ENCODE measurements at places on chromosomes 7 and 10. TPM values are rescaled to one million over a fixed set of nuclear protein-coding genes. Genes with fewer than 3 reads are reported as not detected.

The RTKN2 gene
- 14.2 TPM for polyA plus RNA-seq

The C10orf67 gene
- 0.25 TPM for polyA plus RNA-seq

The CYP3A4 gene
- polyA plus RNA-seq, result 0.26 TPM

The PRPS1L1 gene
- not detected for polyA plus RNA-seq

The CD36 gene
- 30.9 TPM for polyA plus RNA-seq

The FAM237B gene
- 0.34 TPM for polyA plus RNA-seq

The MSS51 gene
- polyA plus RNA-seq, result 5.0 TPM

The MKX gene
- 0.13 TPM for polyA plus RNA-seq

The IL2RA gene
- not detected for polyA plus RNA-seq

The CHST15 gene
- polyA plus RNA-seq, result 38.5 TPM

The LIPF gene
- 0.41 TPM for polyA plus RNA-seq

The CTNNA3 gene
- 1.0 TPM for polyA plus RNA-seq

The GPER1 gene
- 5.3 TPM for polyA plus RNA-seq

The PDE1C gene
- polyA plus RNA-seq, result 4.3 TPM

- no peak for DNase-seq
Measured at GRCh38 chr10:71973777-71974488, 9.7 kb downstream of the CHST3 start.

GRCh38 chr7:124261710-124262109, 228.8 kb upstream of the TMEM229A start:
- no peak for DNase-seq

- no peak for DNase-seq
Measured at GRCh38 chr10:73379064-73379748, 20.5 kb upstream of the CFAP70 start.

GRCh38 chr10:102334101-102334500, 61.4 kb upstream of the NFKB2 start:
- DNase-seq, result no peak

DNA sequence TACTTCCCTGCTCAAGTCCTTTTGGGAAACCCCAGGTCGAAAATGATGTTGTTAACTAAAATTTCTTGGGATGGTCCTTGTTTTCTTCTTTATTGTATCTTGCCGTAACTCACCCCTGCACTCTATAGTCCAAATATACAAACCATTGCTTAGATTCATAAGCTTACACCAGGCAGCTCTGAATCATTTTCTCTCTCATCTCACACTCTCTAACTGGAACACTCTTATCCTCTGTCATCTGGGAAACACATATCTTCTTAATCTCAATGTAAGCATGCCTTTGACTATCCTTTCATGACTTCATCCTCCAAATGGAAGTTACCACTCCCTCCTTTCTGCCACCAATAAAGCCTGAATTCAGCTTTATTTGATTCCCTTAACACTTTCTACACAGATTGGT, 175.8 kb upstream of the ANK3 start:
- DNase-seq, result no peak

DNA sequence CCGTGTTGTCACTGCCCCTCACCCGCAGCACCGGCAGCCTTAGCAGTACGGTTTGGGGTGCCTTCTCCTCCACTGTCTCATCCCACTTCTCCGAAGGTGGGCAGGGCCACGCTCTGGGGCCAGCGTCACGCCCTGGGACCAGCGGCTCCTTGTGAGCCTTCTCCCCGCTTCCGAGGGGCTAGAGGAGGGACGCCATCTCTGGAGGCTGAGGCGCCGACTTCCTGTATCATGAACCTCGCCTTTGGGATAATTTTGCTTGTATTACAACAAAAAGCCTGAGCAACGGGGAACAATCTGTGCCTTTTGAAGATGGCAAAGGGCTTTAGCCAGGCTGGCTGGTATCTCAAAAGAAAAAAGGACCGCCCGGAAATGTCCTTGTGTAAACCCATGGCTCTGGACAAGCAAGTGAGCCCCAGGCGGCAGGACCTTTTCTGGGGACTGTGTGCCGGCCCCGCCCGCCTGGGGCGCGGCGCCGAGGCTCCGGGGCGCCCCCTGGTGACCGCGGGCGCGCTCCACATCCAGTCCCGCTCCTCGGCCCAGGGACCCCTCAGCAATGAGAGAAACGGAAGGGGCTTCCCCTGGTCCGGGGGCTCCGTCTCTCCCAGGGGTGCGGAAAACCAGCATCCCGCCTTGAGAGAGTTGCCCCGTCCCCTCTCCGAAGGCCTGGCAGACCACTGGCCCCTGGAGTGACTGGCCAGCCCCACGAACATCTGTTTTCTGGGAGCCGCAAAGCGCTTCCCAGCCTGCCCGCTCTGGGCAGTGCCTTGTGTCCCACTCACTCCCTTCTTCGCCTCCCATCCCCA, 3.8 kb downstream of the DEPP1 start:
- no peak for DNase-seq

DNA sequence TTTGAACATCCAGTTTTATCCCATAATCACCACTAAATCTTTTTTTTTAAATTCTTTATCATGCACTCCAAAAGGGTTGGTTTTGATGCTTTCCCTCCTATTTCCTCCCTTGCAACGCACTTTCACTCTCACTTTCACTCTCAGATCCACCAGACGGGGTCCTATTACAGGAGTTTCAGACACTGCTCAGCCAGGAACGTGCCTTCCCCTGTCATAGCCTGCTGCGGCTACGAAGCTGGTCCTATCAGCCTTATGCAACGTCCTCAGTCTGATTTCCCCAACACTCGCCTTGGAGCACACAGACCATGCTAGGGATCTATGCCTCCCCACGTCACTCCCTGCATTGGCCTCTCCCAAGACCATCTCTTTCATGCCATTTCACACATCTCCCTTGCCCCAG, 23.4 kb downstream of the ZPBP start:
- DNase-seq, result no peak

DNA sequence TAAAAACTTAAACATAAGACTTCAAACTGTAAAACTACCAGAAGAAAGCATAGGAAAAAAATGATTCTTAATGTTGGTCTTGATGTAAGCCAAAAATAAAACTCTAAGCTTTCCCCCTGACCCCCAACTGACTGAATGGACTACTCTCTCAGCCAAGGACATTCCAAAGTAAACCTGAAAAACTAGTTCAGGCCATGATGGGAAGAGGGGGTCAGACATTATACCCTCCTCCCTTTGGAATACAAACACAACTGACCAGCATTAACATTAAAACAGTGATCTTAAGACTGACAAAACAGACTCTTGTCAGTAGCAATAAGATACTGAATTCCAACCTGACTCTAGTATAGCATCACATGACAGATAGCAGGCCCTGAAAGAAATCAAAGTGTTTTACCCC, 13.5 kb upstream of the LRGUK start:
- no peak for DNase-seq

GRCh38 chr10:47039562-47039913, 128.3 kb downstream of the PTPN20 start:
- DNase-seq, result no peak

GRCh38 chr7:71498381-71498780, 366.4 kb downstream of the GALNT17 start:
- no peak for DNase-seq

- no peak for DNase-seq
Measured at GRCh38 chr7:92706563-92706962, 116.4 kb upstream of the FAM133B start.

DNA sequence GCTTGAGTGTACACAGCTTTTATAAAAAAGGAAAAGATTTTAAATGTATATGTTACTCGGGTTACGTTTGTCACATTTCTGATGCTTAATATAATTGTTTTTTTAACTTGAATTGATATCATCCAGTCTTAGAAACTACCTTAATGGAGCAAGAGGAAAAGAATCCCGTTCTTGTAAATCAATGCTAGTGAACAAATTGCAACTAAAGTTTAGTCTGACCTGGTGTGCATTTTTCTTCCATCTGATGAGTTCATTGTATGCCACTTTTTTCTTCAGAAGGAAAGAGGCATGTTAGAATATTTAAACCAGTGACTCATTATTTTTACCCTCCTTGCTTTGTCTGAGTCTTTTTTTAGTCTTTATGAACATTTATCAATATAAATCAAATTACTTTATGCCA, 34.7 kb downstream of the NET1 start:
- no peak for DNase-seq

DNA sequence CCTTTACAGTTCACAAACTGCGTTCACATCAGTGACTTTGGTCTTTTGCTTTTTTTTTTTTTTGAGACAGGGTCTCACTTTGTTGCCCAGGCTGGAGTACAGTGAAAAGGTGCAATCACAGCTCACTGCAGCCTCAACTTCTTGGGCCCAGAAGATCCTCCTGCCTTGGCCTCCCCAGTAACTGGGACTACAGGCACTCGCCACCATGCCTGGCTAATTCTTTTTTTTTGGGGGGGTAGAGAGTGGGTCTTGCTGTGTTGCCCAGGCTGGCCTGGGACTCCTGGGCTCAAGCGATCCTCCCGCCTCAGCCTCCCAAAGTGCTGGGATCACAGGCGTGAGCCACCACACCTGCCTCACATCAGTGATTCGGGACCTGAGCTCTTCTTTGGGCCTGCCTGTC, 35.7 kb upstream of the UNCX start:
- no peak for DNase-seq

DNA sequence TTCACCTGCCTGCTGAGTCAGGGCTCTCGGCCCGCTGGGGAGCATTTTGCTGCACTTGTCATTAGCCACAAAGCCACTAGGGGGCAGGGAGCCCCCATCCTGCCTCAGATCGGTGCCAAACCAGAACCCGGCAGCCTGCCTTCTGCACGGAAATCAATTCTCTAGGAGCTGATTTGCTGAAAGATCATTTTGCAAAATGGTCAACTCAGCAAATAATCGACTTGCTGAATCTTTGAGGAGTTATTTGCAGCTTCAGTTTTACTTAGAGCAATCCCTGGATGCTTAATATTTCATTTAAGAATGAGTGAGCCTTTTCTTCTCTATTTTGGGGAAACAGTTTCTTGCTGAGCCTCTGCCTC, 1.7 kb upstream of the GIMAP8 start:
- DNase-seq, result peak; percentile 42

DNA sequence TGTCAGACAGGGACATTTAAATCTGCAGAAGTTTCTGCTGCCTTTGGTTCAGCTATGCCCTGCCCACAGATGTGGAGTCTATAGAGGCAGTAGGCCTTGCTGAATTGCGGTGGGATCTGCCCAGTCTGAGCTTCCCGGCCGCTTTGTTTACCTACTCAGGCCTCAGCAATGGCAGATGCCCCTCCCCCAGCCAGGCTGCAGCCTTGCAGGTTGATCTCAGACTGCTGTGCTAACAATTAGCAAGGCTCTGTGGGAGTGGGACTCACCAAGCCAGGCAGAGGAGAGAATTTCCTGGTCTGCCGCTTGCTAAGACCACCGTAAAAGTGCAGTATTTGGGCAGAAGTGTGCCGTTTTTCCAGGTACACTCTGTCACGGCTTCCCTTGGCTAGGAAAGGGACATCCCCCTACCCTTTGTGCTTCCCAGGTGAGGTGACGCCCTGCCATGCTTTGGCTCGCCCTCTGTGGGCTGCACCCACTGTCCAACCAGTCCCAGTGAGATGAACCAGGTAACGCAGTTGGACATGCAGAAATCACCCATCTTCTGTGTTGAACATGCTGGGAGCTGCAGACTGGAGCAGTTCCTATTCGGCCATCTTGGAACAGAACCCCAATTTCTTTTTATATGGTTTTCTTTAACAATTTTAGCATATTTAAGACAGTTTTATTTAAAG, 28.4 kb upstream of the VWDE start:
- no peak for DNase-seq

DNA sequence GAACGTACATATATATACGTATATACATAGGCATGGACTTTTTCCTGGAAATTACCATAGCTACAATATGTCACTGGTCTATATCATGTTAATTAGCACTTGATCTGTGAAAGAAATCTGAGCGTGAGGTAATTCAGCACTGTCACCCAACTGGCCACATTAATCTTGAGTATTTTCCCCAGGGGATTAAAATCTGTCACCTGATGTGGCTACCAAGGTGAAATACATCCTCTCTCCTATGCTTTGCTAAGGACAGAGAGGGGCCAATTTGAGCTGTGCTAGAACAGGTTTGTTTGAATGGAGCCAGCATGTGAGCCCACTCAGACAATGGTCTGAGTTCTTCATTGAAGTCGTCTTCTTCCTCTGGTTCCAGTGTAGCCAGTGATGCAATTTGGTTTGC, 33.3 kb downstream of the CYCS start:
- DNase-seq, result no peak

DNA sequence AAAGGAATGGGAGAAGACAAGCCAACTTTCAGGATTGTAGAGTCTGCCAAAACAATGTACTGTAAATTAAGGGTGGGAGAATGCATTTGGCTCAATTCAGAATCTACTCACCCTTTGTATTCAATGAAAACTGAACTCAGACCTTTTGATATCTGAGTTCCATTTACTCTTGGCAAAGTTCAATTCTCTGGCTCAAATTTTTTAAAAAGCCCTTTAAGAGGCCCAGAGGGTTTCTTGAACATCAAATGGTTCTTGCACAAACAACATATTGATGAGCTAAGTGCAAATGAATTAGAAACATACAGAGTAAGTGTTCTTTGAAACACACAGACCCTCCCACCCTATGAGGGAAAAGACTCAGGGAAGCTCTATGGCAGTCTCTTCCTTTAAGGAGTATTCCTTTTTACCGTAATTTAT, 5.2 kb upstream of the XPNPEP1 start:
- DNase-seq, result no peak

DNA sequence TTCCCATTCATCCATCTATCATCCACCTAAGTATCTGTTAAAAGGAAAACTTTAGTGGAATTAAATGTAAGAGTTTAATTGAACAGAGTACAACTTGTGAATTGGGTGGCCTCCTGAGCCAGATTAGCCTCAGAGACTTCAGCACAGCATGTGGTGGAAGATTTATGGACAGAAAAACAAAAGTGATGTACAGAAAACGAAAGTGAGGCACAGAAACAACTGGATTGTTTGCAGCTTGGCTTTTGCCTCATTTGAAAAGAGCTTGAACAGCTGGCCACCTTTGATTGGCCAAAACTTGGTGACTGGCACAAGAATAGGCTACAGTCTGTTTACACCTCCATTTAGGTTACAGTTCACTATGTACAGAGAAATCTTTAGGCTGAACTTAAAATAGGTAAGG, 1463.4 kb upstream of the CELF2 start:
- no peak for DNase-seq

DNA sequence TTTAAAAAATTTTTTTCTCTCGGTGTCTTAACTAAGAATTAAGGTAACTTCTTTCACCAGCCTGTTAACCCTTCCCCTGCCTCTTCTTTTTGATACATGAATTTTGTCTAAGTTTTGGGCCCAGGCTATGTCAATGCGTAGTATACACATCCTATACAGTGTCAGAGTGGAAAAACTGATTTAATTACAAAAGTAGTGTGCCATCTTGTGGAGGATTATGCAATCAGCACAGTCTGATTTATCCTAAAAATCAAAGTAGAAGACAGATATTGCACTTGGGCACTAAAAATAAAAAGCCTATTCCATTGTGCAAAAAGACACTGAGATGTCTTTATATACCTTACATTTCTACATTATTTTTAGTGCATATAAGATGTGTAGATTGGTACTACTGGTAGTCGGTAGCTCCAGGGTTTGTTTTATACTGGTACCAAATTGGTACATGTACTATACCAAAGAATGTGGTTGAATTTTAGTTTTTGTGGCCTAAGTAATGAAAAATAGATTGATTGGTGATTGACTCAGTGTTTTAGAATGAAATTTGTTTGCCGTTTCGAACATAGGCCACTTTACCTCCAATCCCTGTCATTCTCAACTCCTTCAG, 96.6 kb downstream of the MKLN1 start:
- no peak for DNase-seq

- no peak for DNase-seq
Measured at GRCh38 chr10:50501478-50501877, 122.3 kb downstream of the SGMS1 start.

- no peak for DNase-seq
Measured at GRCh38 chr10:62511238-62511637, 137.1 kb downstream of the ZNF365 start.

GRCh38 chr10:49596493-49596809, 13.7 kb upstream of the SLC18A3 start:
- DNase-seq, result no peak

GRCh38 chr10:132468651-132469050, 68.9 kb upstream of the INPP5A start:
- no peak for DNase-seq

All from left renal pelvis (tissue), 4 donors.